Activated CD4-positive, CD25-positive, alpha-beta regulatory T cell (primary cell): ENCODE measurements at places on chromosomes 6 and 20.

DNA sequence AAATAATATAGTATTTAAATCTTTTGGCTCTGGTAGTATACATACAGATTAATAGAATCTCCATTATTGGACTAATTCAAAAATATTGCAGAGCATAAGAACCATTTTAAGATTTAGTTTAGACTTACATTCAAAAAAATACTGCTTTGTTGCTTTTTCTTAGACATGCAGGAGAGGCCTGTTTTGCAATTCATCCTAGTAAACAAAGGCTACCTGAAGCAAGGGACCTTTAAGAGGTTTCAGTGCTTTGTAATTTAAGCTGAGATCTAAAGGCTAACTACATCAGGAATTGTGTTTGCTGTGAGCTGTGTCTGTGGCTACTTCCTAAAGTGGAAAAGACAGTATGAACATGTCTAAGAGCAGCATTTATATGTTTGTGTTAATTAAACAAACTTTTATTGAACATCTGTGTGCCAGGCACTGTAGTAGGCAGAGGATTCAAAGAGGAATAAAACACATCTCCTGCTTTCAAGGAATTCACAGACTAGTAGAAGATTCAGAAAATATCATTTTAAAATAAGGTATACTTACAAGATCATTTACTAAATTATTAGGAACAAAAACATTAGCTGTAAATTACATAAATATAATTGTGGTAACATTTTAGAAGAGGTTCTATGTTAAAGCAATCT is 29.1 kb upstream of the CALHM6 start:
- no peak for DNase-seq

DNA sequence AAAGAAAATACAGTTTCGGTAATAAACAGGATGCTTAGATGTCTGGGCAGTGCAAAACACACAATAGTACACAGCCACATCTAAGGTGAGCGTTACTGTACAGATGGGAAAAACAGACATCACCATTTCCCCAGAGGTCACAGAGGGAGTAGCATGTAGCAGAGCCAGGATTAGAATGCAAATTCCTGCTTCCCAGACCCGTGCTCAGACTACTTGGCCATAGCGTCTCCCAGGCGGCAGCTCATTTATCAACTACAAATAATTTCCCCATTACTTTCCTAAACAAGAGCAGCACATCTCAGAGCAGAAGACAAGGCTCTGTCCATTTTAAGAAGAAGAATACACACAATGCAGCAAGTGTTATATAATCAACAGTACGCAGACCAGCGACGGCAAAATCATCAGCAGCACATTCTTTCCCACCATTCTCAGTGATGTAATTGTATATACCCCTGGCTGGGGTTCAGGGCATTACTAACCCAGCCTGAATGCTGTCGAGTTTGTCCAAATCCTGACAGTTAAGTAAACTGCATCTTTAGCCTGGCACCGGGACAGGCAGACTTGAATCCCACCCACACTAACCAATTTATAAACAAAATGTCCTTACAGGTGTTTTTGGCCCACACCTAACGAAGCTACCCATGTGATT is 61.9 kb downstream of the CNKSR3 start:
- no peak for DNase-seq

- DNase-seq = no peak
These were observed 170.9 kb downstream of the PHF3 start for GRCh38 chr6:63806573-63806913.

GRCh38 chr6:155328539-155329459 is 14.5 kb upstream of the TFB1M start:
- DNase-seq = no peak

DNA sequence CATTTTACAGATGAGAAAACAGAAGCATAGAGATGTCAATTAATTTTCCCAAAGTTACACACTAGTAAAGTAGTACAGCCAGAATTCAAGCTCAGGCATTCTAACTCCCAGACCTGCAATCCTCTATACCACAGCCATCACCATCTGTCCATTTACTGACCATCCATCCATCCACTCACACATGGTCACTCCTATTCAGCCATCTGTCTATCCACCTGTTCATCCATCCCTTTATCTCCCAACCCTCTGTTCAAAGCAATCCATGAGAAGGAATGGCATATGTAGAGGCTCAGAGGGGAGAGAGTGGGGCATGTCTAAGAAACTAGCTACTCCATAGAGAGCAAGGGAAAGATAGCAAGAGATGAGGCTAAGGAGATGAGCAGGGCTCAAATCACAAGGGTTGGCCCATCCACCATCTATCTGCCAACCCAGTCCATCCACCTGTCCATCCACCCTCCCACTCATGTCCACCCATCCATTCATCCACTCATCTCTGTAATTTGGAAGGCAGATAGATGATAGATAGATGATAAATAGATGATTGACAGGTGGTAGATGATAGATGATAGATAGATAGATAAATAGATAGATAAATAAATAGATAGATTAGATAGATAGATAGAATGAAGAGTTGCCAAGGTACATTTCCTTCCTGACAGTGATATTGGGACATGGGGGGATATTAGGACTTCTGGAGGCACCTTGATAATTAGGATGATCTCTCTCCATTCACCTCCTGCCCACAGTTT is 12.2 kb upstream of the C6orf132 start:
- no peak for DNase-seq

- no peak for DNase-seq
These were observed 174.0 kb upstream of the QKI start for GRCh38 chr6:163240556-163240955.

GRCh38 chr20:50368813-50369224 is 141.4 kb upstream of the PTPN1 start:
- DNase-seq = no peak

DNA sequence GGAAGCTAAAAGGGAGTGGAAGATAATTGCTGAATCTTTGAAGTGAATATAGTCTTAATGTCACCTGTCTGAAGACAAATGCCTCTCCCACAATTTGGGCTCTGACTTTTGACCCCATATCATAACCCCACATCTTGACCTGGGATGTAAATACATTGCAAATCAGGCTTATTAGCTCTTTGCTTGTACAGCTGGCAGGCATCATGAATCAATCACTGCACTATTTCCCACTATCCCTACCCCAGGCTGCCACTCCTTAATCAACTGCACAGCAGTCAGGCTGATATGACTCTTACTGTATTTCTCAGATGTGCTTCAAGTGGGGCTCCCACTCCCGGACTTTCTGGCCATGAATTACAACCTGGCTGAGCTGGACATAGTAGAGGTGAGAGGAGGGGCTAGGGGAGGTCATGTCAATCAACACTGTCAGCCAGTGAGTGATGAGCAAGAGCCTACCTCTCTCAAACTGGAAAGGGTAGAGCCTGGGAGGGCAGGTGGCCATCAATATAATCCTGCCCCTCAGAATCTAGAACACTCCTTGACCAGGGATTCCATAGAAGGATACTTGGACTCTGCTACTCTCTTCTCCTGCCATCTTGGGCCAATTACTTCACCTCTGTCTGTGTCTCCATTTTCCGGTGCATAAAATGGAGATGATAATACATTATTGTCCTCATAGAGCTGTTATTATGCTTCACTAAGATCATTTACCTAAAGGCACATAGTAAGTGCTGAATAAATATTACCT is 10.5 kb upstream of the BPIFB3 start:
- no peak for DNase-seq

DNA sequence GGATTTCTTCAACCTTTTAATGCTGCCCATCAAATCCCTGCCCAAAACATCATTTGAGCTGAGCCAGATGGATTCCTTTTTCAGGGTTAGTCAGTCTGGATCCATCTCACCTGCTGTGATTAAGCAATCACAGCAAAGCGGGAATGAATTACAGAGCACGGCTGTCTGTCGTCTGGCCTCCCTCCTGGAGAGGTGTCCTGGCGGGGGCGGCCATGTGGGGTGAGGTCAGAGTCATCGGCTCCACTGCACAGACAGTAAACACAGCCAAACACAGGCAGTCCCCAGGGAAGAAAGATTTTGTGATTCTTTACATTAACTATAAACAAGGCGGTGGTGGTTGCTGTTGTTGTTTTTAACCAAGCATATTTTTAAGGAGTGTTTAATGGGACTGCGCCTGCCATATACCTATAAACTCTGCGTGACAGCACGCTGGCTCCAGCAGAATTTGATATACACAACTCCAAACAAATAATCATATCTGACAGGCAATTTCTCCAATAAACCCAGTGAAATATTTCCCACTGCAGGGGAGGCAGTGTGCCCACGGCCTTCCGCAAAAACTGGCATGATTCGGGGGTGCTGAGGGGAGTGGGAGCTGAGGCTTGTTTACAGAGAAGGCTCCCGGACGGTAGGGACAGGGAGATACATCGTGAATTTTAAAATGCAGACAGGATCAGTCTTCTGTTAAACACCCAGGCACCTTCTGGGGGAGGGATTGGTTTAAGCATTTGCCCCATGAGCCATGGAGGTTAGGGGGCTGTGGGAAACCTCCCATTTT is 232.0 kb upstream of the PMEPA1 start:
- no peak for DNase-seq

DNA sequence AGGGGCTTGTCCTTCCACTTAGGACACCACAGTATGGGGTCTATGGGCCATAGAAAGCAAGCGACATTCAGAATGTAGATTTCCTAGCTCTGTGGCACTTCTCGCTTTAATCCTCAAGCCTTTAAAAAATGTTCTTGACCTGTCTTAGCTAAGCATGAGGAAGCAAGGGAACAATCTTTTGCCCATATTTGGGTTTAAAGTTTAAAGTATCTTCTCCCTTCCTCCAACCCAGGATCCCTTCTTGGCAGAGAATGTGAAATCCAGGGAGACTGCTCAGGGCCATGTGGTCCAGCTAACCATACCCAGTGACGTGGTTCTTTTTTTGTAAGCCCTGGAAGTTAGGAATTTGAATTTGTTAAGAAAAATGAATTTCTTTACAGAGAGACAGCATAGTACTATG is 289.9 kb downstream of the BTBD9 start:
- no peak for DNase-seq

- DNase-seq = no peak
These were observed 140.2 kb upstream of the PHACTR1 start for GRCh38 chr6:12576389-12576788.

DNA sequence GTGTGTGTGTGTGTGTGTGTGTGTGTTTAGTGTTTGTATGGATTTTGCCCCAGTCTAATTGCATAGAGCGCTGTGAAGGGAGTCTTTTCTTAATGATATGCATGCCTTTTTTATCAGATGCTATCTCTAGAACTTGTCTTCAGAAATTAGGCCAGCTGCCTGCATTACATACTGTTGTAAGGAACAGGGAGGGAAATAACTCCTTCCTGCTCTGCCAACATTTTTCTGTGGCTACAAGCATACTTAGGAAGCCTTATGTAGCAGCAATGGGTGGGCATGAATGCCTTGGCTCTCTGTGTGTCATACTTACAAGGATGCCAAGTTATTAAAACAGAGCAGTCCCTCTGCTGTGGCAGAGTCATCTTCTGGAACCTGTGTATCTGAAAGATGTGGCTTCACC is 8.0 kb upstream of the COL21A1 start:
- DNase-seq = no peak

- no peak for DNase-seq
These were observed 229.8 kb downstream of the SOD2 start for GRCh38 chr6:159463119-159463829.

DNA sequence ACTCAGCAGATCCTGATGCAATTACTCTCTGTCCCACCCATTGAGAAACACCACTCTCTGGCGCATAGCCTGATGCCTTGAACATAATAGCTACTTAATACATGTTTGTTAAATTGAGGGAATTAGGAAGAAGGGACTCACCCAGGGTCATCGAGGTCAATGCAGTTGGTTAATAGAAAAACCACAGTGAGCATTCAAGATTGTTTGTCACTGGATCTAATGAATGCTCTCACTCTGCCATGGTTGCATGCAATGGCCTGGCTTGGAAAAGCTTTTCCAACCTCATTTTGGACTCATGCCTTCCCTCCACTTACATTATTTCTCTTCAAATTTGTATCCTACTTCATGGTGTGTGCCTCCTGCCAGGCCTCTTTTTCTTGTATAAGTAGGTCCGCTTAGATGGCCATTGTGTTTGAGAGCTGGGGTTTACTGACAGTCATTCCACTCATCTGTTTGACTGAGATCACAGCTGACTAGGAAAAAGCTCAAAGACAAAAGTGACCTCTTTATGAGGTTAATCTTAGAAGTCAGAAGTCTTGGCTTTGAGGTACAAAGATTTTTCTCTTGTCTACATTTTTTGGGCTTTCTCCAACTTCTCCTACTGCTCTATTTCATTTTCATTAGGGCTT is 154.8 kb upstream of the RAB32 start:
- no peak for DNase-seq

GRCh38 chr6:524803-525202 is 132.1 kb downstream of the HUS1B start:
- DNase-seq = no peak

- DNase-seq = no peak
These were observed 25.5 kb upstream of the NOL4L start for GRCh38 chr20:32610472-32611218.

DNA sequence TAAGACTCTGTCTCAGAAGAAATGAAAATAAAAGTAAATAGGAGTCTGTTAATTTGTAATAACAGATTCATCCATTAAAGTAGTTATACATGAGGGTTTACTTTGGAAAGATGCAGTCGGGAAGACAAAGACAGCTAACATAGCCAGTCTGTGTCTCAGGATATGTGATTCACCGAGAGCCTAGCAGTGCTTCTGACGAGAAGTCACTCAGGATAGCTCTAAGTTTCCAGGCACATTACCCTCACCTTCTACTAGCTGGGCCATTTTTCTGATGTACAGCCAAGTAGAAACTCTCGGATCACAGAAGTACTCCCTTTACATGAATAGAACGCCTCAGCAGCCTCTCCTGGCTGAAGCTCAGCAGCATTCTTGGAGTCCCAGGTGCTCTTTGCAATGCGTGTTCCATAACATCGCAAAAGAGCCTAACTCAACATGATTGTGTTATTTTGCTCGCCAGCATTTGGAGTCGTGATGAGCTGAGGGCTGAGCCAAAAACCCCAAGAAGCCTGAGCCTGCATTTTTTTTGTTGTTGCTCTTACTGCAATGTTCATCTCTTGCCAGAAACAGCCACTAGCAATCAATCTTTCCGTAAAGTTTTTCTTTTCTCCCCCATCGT is 22.4 kb upstream of the TASP1 start:
- no peak for DNase-seq
